Tracheal epithelial cell (primary cell): ENCODE measurements at places on chromosomes 7 and 10. TPM values are rescaled to one million over a fixed set of nuclear protein-coding genes. Genes with fewer than 3 reads are reported as not detected.

Gene AOAH
- 0.24 TPM in 1 of 2 replicates, not detected in the other for total RNA-seq

Gene TAC1
- total RNA-seq: 2.9 TPM in 1 of 2 replicates, not detected in the other

Gene HMX3
- total RNA-seq: not detected in 2 replicates

Gene CPN1
- total RNA-seq: not detected in 2 replicates

Gene LRRD1
- not detected in 2 replicates for total RNA-seq

Gene EPHA1
- 40.7 and 52.5 TPM in 2 replicates for total RNA-seq

Gene TAS2R4
- 0.96 and 1.7 TPM in 2 replicates for total RNA-seq

Gene APBB1IP
- 1.4 TPM in 1 of 2 replicates, not detected in the other for total RNA-seq
